ENCODE measurements at places on chromosomes 1 and 21. TPM values are rescaled to one million over a fixed set of nuclear protein-coding genes. Genes with fewer than 3 reads are reported as not detected.

GRCh38 chr1:117318426-117318825 lies 48.8 kb upstream of the MAN1A2 start:
- H3K27ac ChIP-seq: no peak overlapping the region
- no peaks in the 10 kb centered on the region for H3K36me3 ChIP-seq
- H3K4me1 ChIP-seq: no peaks in the 10 kb centered on the region
- H3K27me3 ChIP-seq: no peaks in the 10 kb centered on the region

GRCh38 chr1:18057623-18058022 lies 50.0 kb upstream of the IGSF21 start:
- H3K36me3 ChIP-seq: no peaks in the 10 kb centered on the region
- no peak overlapping the region for H3K4me3 ChIP-seq
- H3K27me3 ChIP-seq: no peaks in the 10 kb centered on the region
- no peaks in the 10 kb centered on the region for H3K4me1 ChIP-seq
- no peak overlapping the region for H3K27ac ChIP-seq

DNA sequence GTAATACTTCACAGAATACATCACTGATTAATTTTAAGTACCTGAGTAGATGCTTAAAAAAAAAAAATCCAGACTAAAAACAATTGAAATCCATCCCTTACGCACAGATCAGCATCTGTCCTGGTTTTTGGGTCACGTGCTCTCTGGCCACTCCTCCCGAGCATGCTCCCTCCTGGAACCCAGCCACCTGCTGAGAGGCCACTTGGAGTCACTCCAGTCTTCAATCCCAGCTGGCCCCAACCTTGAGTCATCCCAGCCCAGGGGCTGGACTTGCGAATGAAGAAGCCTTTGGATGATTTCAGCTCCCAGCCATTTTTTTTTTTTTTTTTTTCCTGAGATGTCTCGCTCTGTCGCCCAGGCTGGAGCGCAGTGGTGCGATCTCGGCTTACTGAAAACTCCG lies 8.9 kb downstream of the MAP1LC3C start:
- H3K27ac ChIP-seq: no peak overlapping the region
- H3K4me1 ChIP-seq: no peaks in the 10 kb centered on the region
- no peaks in the 10 kb centered on the region for H3K27me3 ChIP-seq

DNA sequence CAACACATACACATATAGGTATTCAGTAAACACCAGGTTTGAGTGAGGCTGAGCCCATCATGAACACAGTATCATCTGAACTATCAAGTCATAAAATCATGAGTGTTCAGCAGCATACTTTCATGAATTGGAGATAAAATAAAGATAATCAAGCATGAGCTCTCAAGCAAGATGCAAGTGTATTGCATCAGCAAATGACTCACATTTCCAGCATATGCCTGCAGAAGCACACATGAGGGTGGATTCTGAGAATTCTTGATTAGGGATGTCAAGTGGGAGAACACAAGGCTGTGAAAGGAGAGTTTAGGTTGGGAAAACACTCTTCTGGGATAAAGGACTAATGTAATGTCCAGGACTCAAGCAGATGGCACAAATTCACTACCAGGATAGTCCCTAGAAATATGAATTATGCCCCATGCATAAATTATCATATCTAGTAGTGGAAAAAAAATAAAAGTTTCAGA lies 299.2 kb downstream of the SRGAP2C start:
- no peak overlapping the region for H3K4me3 ChIP-seq
- no peak overlapping the region for H3K27ac ChIP-seq

DNA sequence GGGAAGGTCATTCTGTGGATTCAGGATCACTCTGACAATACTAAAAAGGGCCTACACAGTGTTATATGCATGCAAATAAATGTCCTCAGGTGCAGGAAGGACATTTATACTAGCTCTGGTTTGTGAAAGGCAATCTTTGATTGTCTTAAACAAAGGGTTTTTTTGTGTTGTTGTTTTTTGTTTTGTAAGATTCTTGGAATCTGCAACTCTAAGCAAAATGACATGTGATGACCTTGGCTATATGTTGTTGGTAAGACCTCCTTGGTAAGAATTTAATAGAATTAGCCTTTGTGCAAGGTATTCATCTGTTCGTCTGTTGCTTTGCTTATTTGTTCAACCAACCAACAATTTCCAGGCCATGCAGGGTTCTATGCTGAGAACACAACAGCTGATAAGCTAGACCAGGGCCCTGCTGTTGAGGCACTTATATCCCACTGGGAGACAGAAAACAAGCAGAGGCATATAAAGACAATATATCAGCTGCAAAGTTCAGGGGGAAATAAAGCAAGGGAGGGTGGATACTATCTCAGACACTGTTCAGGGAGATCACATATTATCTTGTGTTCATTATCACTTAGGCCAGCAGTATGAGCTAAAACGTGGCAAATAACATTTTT lies 60.3 kb downstream of the FH start:
- no peaks in the 10 kb centered on the region for H3K27me3 ChIP-seq
- H3K27ac ChIP-seq: no peak overlapping the region
- DNase-seq: no peak
- no peak overlapping the region for H3K4me3 ChIP-seq
- no peaks in the 10 kb centered on the region for H3K4me1 ChIP-seq
- H3K36me3 ChIP-seq: no peaks in the 10 kb centered on the region

GRCh38 chr1:54919367-54920359 lies 32.7 kb upstream of the DHCR24 start:
- H3K4me3 ChIP-seq: no peak overlapping the region
- no peaks in the 10 kb centered on the region for H3K36me3 ChIP-seq
- H3K27ac ChIP-seq: no peak overlapping the region
- H3K4me1 ChIP-seq: no peaks in the 10 kb centered on the region
- no peaks in the 10 kb centered on the region for H3K27me3 ChIP-seq
- DNase-seq: no peak

DNA sequence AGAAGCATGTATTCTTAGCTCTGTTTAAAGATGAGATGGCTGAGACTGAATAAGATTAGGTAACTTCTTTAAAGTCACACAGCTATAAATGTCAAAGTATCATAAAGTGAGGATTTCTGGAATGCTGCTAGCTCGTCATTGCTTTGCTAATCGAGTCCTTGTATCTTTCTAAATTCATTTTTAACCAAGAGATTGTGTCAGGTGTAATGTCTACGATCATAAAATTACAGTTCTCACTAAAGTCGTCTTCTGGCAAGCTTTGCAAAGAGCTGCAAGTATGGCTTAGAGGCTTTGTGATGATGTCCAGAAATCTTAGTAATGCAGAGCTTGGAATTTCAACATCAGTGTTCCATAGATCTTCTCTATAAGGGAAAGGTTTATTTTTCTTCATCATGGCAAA lies 569.8 kb downstream of the LMO4 start:
- no peaks in the 10 kb centered on the region for H3K27me3 ChIP-seq
- no peaks in the 10 kb centered on the region for H3K36me3 ChIP-seq
- no peak overlapping the region for H3K4me3 ChIP-seq
- H3K27ac ChIP-seq: no peak overlapping the region
- no peak for DNase-seq

DNA sequence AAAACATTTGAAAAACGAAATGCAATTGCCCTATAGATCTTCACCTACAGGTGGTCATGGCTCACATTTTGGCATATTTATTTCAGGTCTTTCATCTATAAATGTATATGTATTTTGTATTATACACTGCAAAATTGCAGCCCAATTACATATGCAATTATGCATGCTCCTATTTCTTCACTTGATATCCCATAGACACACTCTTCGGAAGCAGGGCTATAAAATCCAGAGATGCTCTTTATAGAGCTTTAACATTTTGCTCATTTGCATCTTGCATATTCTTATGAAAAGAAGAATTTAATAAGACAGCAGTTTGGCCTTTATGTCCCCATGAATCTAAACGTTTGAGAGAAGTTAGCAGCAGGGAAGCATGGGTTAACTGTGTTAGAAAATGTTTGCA lies 44.7 kb upstream of the PALMD start:
- no peak overlapping the region for H3K27ac ChIP-seq
- H3K4me1 ChIP-seq: no peaks in the 10 kb centered on the region
- no peak for DNase-seq
- H3K27me3 ChIP-seq: no peaks in the 10 kb centered on the region
- H3K4me3 ChIP-seq: no peak overlapping the region

- peaks cover 52% of the 10 kb centered on the region for H3K36me3 ChIP-seq
- H3K27me3 ChIP-seq: no peaks in the 10 kb centered on the region
- H3K4me3 ChIP-seq: no peak overlapping the region
Observed at GRCh38 chr1:44316231-44316759, 38.8 kb downstream of the ERI3 start.

DNA sequence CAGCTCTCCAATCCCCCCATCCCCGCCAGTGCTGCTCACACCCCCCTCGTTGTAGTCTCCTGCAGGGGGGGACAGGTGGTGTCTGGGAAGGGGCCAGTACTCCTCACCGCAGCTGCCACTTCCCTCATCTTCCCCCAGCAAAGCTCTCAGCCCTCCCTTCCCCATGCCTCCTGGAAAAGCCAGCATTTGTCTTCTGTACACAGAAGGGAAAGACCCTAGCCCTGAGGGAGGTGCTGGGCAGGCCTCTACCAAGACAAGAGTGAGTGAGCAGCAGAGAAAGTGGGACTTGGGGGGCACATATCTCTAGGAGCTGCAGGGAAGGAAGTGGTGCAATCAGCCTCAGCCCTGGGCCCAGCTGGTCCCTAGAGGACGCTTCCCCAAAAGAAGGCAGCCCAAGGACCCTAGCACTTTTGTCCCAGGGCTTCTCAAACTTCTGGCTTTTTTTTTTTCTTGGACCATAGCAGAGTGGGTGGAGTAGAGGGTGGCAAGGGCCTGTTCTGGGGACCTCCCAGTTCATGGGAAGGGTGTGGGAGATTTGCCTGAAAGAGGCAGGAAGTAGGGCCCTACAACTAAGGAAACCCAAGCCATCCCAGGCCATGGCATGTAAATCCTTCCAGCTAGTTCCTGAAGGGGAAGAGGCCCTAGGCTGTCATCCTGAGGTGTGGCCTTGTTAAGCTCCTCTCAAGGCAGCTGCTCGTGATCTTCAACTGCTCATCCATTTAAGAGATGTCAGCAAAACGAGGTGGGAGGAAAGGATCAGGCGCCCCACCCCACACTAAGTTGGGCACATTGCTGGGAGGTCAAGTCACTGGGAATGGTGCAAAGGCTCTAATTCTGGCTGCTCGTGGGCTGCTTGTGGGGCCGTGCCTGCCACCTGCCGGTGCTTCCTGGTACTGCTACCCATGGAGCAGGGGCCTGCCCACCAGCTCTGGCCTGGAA lies 12.6 kb downstream of the ZC3H12A start:
- no peak overlapping the region for H3K4me3 ChIP-seq
- H3K27me3 ChIP-seq: no peaks in the 10 kb centered on the region
- H3K27ac ChIP-seq: no peak overlapping the region
- no peak for DNase-seq

GRCh38 chr1:169565335-169566271 lies 20.7 kb downstream of the F5 start:
- H3K27ac ChIP-seq: no peak overlapping the region
- no peaks in the 10 kb centered on the region for H3K4me1 ChIP-seq
- H3K27me3 ChIP-seq: no peaks in the 10 kb centered on the region
- H3K36me3 ChIP-seq: no peaks in the 10 kb centered on the region
- no peak overlapping the region for H3K4me3 ChIP-seq
- DNase-seq: no peak

- DNase-seq: no peak
- H3K27me3 ChIP-seq: no peaks in the 10 kb centered on the region
- no peaks in the 10 kb centered on the region for H3K4me1 ChIP-seq
- no peak overlapping the region for H3K4me3 ChIP-seq
- no peaks in the 10 kb centered on the region for H3K36me3 ChIP-seq
- H3K27ac ChIP-seq: no peak overlapping the region
Observed at GRCh38 chr1:101964708-101965107, 32.0 kb downstream of the OLFM3 start.

DNA sequence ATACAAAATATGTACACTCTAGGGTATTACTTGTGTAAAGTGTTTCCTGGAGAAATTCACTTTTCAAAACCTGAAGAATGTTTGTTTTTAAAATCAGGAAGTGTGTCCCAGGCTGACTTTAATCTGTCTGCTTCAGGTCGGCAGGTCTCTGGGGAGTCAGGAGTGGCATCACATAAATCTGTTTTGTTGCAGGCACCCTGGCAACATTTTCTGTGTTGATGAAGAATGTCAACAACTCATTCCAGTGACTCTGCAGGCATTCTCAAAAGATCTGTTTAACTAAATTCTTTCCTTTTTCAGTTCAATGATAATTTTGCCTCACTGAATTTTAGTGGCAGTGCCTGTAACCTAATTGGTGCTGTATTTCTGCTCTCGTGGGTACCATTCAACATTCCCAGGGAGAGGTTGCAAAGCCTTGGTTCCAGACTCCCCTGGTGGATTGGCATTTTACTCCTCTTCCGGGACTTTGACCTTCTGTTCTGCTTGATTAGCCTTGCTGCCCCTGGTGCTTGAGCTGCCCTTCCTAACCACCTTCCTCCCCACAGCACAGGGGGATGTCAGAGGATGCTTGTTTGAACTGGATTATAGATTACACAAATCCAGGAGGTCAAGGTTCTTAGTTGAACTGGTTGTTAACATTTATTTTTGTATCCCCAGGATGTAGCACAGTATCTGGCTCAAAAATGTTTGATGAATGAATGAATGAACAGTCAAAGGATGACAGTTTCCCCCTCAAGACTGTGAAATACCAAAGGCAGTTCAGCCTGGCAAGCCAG lies 55.4 kb upstream of the LPGAT1 start:
- DNase-seq: no peak
- H3K36me3 ChIP-seq: no peaks in the 10 kb centered on the region
- H3K27ac ChIP-seq: no peak overlapping the region
- H3K4me1 ChIP-seq: no peaks in the 10 kb centered on the region
- no peak overlapping the region for H3K4me3 ChIP-seq
- H3K27me3 ChIP-seq: no peaks in the 10 kb centered on the region

DNA sequence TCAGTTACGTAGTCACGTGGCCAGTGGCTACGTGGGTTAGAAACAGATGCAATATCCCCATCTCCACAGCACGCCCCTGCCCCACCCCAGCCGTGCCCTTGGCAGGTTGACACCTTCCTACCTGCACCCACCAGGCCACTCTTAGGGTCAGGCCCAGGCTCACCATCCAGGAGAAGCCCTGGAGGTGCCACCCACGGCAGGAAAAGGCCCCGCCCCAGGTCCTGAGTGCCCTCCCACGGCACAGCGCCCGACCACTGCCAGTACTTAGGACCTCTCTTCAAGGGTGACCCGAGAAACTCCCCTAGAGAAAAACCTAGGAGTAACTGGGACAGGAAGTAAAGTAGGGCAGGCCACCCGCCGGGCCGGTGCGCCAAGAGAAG lies 1.5 kb downstream of the C1orf35 start:
- DNase-seq: no peak
- H3K27ac ChIP-seq: peak overlapping the region; percentile 66
- H3K4me3 ChIP-seq: peak overlapping the region; percentile 85
- peaks cover 13% of the 10 kb centered on the region for H3K4me1 ChIP-seq

Gene SLC1A7
- total RNA-seq: under 0.01 TPM

Gene SERTAD4
- total RNA-seq: 0.33 TPM

Gene GPA33
- 2.3 TPM for total RNA-seq

Gene DCST1
- total RNA-seq: not detected

Gene ZYG11A
- total RNA-seq: 0.90 TPM

Gene LCE2A
- total RNA-seq: not detected
